ENCODE measurements at places on chromosomes 13 and 19.

DNA sequence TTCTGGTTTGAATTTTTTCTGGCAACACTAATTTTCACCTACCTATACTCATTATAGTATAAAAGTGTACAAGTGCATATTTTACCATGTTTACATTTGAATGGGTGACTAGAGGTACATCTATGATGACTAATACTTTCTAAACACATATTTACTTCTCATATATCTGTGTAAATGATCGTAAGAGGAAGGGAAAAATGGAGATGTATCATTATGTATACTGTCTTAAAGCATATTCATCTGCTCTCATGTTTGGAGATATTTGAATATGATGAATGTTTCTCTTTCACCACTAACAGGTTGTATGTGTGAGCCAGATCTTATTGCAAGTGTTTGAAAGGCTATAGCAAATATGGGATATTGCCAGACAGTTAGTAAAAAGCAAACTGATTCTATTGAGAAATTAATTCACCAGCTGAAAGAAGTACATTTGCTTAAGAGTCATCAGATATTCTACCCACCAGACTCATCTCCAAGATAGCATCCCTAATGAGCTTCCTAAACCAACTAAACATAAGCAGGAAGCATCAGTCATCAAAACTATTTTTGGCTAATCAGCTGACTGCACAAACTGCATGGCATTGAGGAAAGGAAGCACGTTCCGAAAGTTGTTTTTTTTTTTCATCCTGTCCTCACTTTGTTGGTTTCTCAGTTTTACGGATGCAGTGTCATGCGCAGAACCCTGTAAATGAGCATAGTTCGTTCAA is 738.2 kb downstream of the GPC5 start:
- no peak for DNase-seq

DNA sequence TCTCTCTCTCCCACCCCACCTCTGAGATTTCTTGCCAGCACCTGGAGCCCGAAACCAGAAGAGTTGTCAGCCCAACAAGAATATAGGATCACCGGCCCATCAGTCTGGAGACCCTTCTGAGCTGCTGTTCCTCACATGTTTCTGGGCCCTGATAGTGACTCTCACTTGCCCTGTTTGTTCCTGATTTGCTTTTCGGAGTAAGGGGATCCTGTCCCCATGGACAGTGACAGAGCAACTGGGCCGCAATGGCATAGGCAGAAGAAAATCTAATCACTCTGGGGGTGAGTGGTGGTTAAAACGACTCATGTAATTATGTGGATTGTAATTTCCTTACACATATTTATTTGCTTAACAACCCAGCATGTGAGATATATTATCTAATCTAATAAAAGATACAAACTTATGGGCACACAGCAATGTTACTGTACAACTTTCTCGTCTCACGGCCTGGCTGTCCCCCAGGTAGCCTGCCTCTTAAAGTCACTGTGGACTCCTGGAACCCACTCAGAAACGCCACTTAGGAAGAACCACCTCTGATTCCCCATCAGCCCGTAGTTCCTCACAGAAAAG is 663 bp upstream of the SMAD9 start:
- DNase-seq = no peak

GRCh38 chr13:111005808-111006505 is 91.1 kb upstream of the ANKRD10 start:
- no peak for DNase-seq

DNA sequence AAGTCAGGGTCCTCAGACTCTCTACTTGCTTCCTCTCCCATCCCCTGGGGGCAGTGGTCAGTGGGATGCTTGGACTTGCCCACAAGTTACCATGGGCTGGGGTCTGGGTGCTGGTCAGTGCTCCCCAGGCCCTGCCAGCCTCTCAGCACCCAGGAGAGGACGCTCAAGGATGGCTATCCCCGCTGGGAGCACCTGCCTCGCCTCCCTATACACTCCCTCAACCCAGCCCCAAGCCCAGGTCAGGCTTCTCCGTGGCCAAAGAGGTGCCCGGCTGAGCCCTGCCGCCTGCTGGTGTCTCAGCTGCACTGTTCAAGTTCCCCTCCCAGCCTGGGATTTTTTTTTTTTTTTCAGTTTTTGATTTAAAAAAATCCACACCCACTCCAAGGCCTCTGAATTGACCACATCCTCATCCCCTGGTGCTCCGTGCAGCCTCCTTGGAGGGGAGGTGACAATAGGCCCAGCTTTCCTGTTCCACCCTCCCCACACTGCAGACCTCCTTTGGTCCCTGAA is 10.8 kb downstream of the F2RL3 start:
- DNase-seq = no peak

DNA sequence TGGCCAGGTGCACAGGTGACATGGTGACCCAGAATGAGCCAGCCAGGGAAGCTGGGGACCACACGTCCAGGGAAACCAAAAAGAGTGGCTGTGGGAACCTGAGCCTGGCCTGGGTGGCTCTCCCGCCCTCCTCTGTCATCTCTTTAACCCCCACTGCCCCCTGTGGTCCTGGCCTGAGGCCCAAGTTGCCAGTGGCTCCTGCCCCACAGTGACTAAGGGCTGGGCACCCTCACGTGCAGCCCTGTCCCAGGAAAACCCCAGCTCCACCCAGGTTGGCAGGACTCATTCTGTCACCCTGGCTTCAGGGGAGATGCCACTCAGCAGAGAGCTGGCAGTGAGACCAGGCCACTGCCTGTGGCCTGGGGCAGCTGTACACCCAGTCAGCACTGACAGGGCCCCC is 30.6 kb upstream of the ISYNA1 start:
- DNase-seq = no peak

GRCh38 chr19:4909156-4909896 is at the start of gene UHRF1:
Gene UHRF1 (plus strand): TSS chr19:4909501. CDS start chr19:4910886, 1,385 bp downstream.
- peak; percentile 7 for DNase-seq

DNA sequence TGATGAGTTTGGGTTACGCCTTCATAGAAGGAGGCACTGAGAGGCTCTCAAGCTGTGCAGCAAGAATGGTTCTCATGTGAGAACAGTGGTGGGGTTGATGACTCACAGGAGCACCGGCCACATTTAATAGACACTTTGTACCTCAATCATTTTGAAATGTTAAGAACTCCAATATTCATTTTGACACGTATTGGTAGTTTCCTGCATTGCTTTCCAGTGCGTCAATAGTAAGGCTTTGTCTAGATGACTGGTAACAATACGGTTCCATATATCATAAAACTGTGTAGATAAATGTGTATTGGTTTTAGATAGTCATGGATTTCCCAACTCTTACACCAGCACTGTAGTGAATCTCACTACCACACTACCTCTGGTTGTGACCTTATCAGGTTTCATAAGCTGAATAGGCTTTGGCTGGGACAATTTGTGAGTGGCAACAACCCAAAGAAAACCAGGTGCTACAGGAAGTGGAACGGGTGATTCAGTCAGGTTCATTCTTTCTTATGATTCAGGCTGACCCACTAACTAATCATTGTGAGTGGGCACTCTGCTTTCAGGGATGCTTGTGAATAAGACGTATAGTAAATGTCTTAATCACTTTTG is 362.6 kb downstream of the KLF5 start:
- no peak for DNase-seq

GRCh38 chr19:6065685-6066374 is 44.5 kb downstream of the RFX2 start:
- DNase-seq = no peak

- no peak for DNase-seq
These were observed 1194.4 kb downstream of the SLITRK1 start for GRCh38 chr13:82687884-82688283.

- no peak for DNase-seq
These were observed 2.2 kb downstream of the ZIC2 start for GRCh38 chr13:99983499-99984401.

GRCh38 chr13:101325423-101325822 is 90.9 kb downstream of the NALCN start:
- no peak for DNase-seq

DNA sequence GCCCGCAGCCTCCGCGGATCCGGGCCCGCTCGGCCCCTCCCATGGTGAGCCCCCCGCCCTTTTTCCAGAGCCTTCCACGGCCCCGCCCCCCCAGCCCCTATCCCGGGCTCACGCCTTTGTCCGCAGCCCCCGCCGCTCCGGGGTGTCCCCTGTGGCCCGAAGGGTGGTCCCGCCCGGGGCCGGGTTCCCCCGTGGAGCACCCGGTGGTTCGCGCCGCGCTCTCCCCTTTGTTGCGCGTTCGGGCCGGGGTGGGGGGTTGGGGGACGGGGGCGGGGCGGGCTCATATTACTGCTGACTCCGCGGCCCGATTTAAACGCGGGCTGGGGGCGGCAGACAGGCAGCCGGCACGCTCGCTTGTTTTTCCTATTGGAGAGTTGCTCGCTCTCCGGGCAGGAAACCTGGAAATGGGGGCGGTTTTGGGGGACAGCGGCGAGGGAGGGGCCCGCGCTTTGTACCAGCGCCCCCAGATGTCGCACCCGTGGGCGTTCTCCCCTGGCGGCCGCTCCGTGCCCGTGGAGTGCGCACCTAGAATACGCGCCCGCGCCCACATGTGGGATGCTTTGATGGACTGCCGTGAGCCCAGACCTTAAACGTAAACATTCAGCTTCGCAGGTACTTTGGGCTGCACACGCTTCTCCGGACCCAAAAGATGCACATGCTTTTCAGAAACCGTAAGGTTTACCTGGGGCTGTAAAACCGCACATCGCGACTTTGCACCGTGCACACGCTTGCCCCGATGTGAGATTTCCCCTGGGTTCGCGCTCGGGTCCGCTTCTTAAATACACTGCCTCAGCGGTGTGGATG is 699 bp downstream of the PTOV1 start:
- DNase-seq = no peak

- DNase-seq = no peak
These were observed 1078.7 kb upstream of the ATXN8OS start for GRCh38 chr13:69028936-69029335.

DNA sequence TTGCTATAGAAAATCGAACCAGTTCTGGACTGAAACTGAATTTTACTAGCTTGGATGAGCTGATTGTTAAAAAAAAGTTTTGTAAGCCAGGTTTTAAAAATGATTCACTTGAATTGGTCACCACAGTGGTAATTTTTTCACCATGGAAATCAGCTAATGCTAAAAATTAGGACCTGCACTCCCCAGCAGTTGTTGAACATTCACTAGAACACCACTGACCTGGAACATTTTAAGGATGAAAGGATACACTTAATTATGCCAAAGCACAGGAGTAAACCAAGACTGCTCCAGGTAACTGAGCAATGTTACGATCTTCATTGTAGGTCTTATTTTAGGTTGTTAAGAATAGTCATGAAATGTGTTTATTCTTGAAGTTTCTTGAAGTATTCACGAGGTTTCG is 1342.6 kb upstream of the SPRY2 start:
- DNase-seq = no peak

- DNase-seq = no peak
These were observed 13.6 kb downstream of the HAUS8 start for GRCh38 chr19:17061691-17062090.

GRCh38 chr13:48000559-48001113 is 437 bp downstream of the SUCLA2 start:
- DNase-seq = no peak

DNA sequence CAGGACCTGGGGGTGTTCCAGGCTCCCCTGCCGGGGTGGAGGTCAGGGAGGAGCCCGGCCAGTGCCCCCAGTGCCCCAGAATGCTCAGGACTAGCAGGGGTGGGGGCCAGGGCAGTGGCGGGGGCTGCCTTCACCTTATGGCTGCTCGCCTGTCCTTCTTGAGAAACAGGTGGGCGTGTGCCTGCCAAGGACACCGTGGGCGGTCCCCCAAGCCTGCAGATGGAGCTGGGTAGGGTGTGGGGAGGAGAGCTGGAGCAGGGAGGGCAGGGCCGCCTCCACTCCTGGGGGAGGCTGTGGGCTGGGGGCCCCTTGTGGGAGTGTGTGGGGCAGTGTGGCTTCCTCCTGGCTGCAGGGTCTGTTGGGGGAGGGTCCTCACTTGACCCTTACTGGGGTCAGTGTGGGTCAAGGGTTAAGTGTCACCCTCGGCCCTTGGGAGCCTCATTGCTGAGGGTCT is 160.1 kb downstream of the KDM4B start:
- DNase-seq = no peak

DNA sequence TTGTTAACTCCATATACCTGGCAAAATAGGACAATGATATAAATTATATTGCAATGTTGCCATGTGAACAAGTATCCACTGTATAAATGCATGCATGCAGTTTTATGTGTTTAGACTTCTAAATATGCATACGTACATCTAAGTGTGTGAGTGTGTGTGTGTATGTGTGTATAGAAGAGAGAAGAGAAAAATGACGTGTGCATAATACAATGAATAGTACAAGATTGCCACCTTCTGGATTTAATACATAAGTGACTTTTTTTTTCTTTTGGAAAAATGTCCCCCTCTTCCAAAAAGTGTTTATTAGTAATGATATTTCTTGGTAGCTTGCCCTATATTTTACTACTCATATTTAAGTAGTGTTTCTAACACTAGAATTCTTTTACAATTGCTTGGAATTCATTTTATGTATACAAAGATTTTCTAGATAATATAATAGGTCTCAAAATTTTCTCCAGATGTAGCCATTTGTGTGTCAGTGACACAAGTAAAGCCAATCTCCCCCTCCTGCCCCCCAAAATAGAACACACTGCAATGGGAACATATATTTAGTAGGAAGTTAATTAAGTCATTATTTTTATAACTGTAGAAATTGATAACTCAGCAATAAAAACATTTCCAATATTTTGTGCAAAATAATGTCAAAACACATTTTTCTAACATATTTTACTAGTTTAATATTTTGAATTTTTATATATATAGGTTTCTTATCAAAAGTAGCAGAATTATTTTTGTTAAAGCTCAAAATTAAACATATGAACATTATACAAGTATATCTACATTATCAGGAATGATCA is 783.3 kb upstream of the ATXN8OS start:
- no peak for DNase-seq

DNA sequence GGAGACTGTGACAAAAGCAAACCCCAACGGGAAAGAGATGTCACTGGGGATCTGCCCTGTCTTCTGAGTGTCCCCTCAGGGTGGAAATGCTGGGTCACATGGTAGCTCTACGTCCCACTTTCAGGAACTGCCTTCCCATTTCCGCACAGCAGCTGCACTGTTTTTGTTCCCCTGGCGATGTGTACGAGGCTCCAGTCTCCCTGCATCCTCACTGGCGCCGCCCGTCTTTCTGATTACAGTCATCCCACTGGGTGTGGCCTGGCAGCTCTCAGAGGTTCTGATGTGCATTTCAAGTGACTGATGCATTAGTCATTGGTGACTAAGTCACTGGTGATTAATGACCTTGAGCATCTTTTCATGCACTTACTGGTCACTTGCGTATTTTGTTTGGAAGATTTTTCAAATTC is 21.2 kb downstream of the PCID2 start:
- DNase-seq = no peak

- DNase-seq = peak; percentile 80
These were observed 11.2 kb downstream of the CEBPA start for GRCh38 chr19:33290956-33291622.

- DNase-seq = no peak
These were observed 90.3 kb downstream of the KDM4B start for GRCh38 chr19:5059213-5059574.

DNA sequence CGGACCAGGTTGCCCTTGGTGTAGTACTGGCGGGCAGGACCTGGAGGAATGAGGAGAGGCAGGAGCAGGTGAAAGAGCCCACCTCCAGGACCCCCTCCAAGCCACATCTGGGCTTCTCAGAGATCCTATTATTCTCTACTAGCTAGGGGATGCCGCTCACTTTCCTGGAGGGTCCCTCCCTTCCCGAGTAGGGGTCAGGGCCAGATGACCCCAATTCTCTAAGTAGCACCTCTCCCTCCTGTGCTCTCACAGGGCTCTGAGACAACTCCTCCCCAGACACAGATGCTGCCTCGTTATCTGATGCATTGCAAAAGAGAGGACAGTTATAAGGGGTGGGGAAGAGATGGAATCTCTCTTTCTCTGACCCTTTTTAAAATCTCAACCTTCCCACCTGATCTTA is 22.9 kb downstream of the GP6 start:
- no peak for DNase-seq
